ENCODE measurements at places on chromosomes 5 and 9. TPM values are rescaled to one million over a fixed set of nuclear protein-coding genes. Genes with fewer than 3 reads are reported as not detected.

DNA sequence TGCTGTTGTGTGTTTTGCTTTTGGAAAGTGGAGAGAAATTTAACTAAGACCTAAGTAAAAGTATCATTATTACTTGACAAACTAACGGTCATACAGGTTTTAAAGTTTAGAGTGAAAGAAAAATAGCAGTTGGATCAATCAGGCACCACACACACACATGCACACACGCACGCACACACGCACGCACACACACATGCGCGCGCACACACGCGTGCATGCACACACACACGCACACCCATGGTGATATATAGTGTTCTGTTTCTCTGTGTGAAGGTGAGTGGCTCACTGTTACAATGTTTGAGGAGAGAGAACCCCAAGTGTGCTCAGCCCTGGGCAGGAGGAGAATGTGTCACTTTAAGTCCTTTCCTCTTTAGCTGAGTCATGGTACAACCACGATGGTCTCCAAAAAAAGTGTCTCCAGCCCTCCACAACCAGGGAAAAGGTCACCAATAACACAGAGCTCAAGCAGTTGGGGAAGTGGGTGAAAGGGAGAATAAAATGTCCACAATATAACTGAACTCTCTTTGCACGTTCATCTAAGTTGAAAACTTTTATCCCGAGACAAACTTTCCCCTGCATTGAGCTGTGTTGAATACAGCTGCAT is 3.2 kb downstream of the ZNF366 start:
- DNase-seq, result no peak

GRCh38 chr5:126119887-126120442 is 303.2 kb upstream of the GRAMD2B start:
- no peak for DNase-seq

DNA sequence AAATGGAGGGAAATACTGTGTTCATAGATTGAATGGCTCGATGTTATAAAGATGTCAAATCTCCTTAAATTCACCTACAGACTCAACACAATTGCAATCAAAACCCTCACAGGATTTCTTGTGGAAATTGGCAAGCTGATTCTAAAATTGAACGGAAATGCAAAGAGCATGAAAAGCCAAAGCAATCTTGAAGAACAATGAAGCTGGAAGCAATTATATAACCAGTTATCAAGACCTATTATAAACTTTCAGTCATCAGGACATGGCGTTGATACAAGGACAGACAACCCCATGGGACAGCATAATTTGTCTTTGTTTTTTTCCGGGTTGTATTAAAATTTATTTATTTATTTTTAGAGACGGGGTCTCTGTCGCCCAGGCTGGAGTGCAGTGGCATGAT is 53.5 kb upstream of the OTULINL start:
- DNase-seq, result no peak

DNA sequence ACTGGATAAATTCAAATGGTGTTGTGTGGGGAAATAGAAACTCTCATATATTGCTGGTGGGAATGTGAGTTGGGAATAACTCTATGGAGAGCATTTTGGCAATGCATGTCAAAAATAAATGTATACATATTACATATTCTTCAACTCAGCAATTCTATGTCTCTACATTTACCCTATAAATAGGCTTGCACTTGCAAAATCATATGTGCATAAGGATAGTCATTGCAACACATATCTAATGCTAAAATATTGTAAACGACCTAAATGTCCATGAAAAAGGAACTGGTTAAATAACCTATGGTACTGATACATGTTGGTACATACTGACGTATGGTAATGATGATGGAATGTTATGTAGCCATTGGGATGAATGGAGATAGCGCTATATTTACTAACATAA is 94.5 kb upstream of the CHD1 start:
- DNase-seq, result no peak

GRCh38 chr5:114658194-114658593 is 296.3 kb downstream of the KCNN2 start:
- no peak for DNase-seq

GRCh38 chr9:112355427-112355897 is 22.0 kb upstream of the PTBP3 start:
- DNase-seq, result no peak

Gene FAM169A
- 4.5 TPM for total RNA-seq

GRCh38 chr5:121988488-121988887 is 26.7 kb downstream of the SRFBP1 start:
- DNase-seq, result no peak

DNA sequence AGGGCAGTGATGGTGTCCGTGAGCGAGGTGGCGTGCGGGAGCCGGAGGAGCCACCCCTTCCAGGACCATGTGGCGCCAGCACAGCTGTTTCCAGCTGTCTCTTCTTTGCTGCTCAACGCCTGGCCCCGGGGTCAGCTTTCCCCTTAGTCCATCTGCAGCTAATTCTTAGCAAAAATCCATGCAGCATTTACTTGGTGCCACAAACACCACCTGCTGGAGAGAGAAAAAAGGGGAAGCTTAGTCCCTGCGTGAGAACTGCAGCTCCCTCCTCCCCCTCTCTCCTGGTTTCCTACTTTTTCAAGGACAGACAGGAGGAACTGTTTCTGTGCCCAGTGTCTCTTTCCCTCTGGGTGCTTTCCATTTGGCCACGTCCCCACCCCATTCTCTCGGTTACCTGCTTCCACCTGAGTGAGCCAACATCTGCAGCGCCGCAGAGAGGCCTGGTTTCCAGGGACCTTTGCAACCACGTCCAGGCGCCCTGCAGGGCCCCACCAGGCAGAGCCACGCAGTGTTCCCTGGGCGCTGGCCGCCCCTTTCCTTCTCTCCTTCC is 3.4 kb downstream of the SLC6A19 start:
- DNase-seq, result no peak

DNA sequence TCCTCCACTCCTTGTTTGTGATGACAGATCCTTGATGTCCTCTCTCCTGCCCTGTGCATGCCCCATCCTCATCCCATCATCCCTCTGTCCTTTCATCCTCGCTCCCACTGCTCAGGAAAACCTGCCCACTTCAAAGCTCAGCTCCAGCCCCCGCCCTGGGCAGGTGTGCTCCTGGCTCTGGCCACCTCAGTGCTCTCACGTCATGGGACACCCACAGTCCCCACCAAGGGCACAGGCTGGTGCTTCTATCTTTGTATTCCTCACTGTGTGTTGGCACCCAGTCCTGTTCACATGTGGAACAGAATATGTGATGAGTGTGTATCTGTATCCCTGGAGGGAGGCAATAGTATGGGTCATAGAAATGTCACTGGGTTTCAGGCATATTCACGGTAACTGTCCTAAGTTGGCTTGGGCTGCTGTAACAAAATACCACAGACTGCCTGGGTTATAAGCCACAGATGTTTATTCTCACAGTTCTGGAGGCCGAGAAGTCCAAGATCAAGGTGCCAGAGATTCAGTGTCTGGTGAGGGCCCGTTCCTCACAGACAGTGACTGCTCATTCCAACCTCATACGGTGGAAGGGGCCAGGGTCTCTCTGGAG is 13.5 kb downstream of the GFPT2 start:
- no peak for DNase-seq

DNA sequence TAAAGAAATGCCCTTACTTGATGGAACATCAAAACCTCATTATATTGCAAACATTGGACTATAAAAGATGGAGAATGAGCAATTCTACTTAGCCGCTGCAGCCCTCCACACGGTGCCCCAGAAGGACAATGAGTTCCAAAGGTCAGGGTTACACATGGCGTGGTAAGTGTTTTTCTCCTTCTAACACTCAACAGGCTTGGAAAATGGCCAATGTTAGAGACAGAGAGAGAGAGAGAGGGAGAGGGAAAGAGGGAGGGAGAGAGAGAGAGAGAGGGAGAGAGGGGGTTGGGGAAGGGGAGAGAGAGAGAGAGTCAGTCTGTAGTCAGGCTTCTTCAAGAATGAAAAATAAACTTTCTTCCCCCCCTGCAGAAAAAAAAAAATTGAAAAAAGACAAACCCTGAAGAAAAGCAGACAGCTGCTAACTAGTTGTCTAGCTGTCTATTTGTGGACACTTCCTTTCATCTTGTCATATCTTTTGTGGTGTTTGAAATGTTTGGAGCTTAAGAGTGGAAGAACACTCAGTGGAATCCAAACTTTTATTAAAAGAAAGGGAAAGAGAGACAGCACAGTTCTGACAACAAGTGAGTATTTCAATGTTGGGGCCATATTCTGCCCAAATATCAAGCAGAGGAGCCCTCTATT is 324.8 kb downstream of the TMEM38B start:
- no peak for DNase-seq

GRCh38 chr9:131668439-131669268 is 71.2 kb downstream of the RAPGEF1 start:
- peak; percentile 62 for DNase-seq

Gene PIP5KL1
- 0.64 TPM for total RNA-seq

GRCh38 chr9:135356021-135356420 is 123.6 kb upstream of the PPP1R26 start:
- no peak for DNase-seq

Gene FBLL1
- total RNA-seq, result 0.13 TPM

DNA sequence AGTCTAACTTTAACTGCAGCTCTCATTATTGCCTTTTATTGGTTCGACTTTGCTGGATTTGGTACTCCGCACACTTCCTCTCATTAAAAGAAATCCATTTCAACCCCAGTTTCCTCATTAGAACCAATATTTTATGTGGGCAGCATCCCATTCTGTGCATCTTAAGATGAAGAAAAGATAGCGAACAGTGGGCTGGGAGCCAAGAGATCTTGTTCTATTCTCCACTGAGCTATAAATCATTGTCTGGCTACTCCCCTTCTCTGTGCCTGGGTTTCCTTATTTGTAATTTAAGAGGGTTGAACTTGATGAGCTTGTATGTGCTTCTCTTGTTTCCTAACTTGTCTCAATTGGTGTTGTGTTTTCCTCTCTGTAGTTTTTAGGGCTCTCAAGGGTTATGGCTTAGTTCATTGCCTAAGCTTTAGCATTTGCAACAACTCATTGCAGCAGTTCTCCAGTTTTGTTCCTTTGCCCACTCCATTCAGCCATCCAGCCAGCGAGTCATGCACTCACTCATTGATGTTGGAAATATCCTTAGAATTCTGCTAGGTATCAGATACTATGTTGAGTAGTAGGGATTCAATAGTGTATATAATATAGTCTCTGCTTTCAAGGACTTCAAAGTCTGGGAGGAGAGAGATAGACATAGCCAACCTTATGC is 273.3 kb upstream of the TNC start:
- DNase-seq, result no peak

DNA sequence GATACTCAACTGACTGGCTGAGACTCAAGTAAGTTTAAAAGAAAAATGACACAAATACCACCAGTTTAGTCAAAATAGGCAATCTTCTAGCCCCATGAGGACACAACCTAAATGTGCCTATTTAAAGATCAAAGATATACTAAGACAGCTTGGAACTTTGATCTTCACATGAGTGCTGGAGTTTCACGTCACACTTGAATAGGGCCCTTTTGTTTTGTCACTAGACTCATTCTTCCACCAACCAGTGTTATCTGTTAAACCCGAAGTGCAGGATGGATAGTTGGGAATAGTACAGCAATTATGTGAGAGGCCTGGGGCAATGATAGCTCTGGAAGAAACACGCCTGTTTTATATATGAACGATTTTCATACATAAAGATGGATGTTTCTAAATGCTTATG is 792.8 kb upstream of the NUDT12 start:
- no peak for DNase-seq

- no peak for DNase-seq
These were observed 368.3 kb downstream of the EFNA5 start for GRCh38 chr5:107302441-107302840.

Measured in GM12878 (cell line).